T follicular helper cell (primary cell): ENCODE measurements at places on chromosomes 16 and 17.

DNA sequence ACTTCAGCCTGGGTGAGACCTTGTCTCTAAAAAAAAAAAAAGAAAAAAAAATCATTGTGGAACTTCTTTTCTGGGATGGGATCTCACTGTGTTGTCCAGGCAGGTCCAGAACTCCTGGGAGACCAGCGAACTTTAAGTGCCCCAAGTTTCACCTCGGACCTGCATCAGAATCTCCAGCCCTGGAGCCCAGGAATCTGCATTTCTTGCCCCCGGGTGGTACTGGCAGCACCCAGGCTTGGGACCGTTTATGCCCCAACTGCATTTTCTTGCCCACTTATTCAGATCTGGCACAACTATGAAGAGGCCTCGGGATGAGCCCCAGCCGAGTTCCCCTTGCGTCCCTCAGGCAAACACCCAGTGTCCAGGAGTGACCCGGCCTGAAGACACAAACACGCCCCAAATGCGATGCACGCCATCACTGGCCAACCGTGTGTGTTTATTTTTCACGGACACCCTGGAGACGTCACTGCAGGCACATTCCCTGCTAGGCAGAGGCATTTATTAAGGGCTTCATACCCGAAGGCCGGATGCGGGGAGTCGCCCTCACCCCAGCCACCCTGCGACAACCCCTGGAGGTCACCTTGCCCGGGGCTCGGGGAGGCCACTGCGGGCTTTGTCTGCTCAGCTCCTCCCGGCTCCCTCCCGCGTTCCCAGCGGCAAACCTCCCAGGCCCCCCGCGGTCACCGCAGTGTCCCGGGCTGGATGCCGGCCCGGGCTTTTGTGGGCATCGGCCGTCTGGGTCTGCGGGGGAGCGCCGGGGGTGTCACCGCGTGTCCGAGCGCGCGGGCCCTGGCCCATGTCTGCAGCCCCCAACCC lies 684 bp upstream of the SPIRE2 start:
- no peak for DNase-seq

- DNase-seq, result no peak
Measured at GRCh38 chr17:58276423-58276822, 4.3 kb downstream of the MPO start.

GRCh38 chr16:88375236-88375975 lies 7.4 kb upstream of the ZNF469 start:
- DNase-seq, result no peak

DNA sequence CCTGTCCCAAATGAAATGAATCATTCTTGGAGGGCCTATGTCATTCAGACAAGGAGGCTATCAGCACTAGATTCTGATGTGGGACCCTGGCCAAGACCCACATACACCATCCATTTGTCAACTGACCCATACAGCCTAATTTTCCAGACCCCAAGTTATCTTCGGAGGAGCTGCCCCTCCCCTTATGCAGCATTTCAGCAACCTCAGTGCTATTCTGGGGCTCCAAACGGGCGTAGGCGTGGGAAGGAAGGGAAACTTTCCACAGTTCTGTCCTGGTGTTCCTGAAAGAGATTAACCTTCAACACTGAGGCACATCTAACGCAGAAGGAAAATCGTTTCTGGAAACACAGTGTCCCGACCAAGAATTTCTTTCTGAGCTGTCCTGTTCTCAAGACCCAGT lies 86.7 kb downstream of the MYH11 start:
- no peak for DNase-seq

- no peak for DNase-seq
Measured at GRCh38 chr17:77142689-77143088, 1.9 kb downstream of the SEC14L1 start.

DNA sequence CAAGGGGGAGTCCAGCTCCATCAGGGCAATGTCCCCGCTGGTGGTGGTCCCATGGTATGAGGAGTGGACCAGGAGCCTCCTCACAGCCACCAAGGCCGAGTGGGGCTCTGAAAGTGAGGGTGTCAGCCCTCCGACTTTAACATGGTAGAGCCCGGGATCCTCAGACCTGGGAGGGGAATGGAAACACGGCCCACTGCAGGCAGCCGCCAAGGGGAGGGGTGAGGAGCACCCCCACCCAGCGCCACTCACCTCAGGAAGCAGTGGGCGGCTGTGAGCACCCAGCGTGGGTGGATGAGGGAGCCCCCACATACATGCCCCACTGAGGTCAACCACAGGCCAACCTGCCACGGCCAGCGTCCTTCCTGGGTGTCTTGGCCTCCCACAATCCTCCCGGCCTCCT lies 10.8 kb downstream of the ZG16B start:
- no peak for DNase-seq

GRCh38 chr16:4190086-4190485 lies 51.8 kb downstream of the SRL start:
- no peak for DNase-seq

DNA sequence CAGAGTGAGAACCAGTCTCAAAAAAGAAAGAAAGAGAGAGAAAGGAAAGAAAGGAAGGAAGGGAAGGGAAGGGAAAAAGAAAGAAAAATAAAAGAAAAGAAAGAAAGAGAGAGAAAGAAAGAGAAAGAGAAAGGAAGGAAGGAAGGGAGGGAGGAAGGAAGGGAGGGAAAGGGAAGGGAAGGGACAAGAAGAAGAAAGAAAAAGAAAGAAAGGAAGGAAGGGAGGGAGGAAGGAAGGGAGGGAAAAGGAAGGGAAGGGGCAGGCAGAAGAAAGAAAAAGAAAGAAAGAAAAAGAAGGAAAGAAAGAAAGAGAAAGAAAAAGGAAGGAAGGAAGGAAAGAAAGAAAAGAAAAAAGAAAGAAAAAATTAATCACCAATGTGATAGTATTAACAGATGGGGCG lies 15.7 kb downstream of the SLC5A11 start:
- DNase-seq, result no peak

GRCh38 chr17:27244491-27245223 lies 49.3 kb upstream of the WSB1 start:
- DNase-seq, result no peak

DNA sequence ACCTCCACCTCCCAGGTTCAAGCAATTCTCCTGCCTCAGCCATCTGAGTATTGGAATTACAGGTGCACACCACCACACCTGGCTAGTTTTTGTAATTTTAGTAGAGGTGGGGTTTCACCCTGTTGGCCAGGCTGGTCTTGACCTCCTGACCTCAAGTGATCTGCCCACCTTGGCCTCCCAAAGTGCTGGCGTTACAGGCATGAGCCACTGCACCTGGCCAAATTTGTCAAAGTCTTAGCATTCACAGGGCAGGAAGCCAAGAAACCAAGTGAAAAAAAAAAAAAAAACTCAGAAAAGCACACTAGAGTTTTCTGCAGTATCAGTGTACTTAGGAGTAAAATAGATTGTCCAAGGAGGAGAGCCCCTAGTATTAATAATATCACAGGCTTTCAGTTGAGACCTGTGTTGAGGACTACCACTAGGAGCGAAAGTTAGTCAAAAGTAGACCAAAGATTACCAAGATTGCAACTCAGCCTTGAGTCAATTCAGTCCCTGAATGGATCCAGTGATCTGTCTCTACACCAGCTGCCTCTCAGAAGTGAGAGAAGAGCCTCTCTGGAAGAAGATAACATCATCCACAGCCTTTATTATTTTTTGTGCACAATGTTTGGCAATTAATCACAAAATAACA lies 159.7 kb downstream of the CEP112 start:
- no peak for DNase-seq

GRCh38 chr16:72511171-72511570 lies 339.2 kb upstream of the PMFBP1 start:
- DNase-seq, result no peak
